Vagina (tissue), 2 donors: ENCODE measurements at places on chromosomes 16 and 17.

DNA sequence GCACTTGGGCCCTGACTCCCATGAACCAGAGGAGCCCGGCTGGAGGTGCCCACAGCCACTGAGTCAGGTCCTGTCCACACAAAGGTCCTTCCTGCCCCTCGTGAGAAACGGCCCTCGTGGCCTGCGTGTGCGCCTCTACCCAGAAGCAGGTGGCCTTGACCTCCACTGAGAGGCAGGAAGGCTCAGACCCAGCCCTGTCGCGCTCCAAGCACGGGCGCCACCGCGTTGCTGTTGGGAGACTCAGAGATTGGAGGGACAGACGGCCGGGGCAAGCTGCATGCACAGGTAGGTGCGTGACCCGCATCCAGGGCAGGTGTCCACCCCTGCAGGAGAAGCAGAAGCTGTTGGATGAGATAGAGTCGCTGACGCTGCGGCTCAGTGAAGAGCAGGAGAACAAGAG, 8.1 kb upstream of the CAPN15 start:
- DNase-seq: no peak

DNA sequence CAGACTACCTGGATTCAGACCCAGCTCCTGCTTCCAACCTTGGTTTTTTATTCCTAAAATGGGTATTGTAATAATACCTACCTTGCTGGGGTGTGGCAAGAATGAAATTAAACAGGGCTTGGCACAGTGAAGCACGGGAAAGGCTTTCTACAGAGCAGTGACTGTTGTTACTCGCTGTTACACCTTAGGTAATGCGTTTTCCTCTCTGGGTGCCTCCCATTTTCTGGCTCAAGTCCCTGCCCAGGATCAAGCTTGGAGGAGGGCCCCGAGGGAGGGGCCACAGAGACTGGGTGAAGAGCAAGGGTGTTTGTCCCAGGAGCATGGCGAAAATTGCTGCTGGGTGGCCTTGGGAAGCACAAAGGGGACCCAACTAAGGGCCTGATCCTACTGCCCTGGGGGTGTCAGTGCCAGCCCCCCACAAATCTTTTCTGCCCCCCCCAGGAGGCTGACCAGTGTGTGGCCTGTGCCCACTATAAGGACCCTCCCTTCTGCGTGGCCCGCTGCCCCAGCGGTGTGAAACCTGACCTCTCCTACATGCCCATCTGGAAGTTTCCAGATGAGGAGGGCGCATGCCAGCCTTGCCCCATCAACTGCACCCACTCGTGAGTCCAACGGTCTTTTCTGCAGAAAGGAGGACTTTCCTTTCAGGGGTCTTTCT, 13.3 kb downstream of the MIEN1 start:
- DNase-seq: no peak

DNA sequence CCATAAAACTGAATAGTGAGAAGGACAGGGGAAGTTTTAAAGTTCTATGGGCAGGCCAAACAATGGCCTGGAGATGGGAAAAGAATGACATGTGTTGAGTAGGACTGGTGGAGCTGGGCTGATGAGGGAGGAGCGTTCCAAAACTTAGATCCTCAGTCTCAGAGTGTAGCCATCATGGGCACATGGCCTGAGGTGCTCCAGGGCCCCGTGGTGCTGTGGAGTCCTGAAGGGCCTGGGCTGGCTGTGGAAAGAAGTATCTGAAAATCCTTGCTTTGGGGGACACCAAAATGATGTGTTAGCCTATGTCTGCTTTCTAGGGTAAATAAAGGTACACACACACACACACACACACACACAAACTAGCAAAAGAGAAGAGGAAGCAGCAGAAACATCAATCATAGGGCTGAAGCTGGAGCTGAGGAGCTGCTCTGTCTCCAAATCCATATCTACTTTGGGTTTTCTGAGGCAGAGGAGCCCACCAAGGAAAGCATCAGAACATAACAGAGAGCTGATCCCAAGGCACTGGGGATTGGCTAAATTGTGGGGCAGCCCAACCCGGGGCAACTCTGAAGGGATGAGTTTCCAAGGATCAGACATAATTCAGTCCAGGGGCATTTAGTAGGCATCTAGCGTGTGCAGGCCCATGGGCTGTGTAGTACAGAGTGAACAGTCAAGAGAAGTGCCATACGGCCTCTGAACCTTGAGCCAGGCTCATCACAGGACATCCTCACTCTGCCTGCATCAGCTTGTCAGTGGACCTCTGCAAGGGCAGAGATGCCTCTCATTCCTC, 85.2 kb downstream of the C16orf78 start:
- peak; percentile 58 for DNase-seq

DNA sequence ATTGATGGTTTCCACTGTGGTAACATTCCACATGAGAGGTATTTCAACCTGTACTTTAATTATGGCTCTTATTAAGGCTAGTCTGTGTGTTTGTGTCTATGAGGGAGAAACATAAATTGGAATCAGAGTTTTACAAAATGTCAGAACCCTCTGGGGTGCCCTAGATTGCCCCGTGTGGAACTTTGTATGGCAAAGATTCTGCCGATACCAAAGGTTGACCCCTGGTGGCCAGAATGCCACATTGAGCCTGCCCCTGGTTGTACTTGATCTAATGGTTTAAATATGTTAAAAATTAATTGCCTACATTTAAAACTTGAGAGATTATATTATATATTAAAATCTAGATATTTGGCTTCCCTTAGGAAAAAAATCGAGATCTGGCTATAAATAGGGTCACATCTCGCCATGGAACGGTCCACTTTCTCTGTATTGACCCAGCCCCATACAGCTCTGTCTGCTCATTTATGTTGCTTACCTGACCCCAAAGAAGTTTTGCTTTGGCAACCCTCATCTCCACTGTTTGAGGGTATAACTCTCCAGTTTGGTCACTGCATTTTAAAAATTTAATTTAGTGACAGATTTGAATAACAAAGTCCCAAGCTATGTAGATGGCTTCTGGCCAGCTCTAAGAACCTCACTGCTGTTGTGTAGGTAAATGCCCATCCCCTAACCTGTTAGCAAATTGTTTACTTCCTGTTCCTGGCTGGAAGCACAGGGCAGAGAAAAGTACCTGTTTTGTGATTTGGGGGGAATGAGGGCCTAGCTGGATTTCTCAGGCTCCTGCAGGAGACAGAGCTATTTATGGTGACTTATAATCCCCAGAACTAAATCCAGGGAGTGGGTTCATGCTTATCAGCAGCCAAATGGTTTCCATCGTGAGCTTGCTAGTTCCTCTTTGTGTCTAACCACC, 95.0 kb downstream of the PLCG2 start:
- no peak for DNase-seq

- DNase-seq: no peak
These were observed 18.8 kb downstream of the TELO2 start for GRCh38 chr16:1511662-1512569.

DNA sequence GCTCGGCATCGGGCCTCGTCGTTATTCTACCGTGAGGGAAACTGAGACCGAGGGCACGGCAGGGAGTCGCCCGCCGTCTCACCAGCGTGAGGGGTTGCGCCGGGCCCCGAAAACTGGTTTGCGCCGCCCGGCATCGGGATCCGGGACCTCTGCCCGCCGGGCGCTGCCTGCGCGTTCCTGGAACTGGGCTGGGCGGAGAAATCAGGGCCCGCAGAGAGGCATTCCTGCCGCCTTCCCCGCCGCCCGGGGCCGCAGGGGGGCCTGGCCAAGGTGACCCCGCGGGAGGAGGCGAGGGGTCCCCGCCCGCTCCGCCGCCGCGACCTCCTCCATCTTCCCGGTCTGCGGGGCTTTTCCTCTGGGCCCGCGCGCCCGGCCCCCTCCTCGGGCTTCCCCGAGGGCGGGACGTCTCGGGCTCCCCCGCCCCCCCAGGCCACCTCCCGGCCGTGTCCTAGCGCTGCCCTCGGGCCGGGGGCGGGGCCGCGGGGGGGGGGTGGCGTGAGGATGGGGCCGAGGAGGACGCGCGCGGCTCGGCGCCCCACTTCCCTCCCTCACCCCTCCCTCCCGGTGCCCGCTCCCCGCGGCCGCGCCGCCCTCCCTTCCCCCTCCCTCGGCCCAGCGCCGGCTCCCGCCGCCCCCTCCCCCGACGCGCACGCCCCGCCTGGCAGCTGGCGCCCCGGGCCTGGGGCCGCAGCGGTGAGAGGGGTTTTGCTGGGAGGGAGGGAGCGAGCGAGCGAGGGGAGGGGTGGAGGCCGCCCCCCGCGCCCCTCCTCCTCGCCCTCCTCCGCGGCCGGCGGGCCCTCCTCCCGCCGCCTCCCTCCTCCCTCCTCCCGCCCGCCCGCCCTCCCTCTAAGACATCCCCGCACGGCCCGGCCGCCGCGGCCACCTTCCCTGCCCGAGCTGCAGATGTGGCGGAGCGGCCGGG, at the start of gene GLIS2:
GLIS2 (plus strand) TSS at position 882 of the 922 bp plus-strand sequence. CDS start 16,214 bp downstream, outside the sequence.
- peak; percentile 84 for DNase-seq

- no peak for DNase-seq
These were observed 9.7 kb upstream of the NKD1 start for GRCh38 chr16:50538411-50539052.

- DNase-seq: no peak
These were observed 5.7 kb upstream of the TOX3 start for GRCh38 chr16:52552643-52553042.

- no peak for DNase-seq
These were observed 77.5 kb downstream of the CDK5R1 start for GRCh38 chr17:32564325-32564724.

DNA sequence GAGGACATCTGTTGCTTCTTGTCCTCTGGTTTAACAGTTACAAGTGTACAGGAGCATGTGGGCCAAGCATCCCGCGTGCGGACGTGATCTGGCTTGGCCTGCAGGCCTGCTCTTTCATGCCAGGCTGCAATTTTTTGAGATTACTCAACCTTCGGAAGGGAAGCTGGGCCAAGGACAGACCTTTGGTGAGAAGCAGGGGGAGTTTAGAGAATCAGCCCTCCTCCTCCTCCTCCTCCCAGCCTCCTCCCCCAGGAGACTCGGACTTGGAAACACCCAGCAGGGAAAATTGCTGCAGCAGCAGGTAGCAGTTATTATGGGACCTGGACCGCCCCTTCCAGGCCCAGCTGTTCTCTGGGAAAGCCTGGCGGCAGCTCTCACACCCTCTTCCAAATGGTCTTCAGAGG, 5.1 kb upstream of the KLHL36 start:
- DNase-seq: no peak

GRCh38 chr17:66542129-66542966, 239.9 kb downstream of the PRKCA start:
- DNase-seq: no peak

DNA sequence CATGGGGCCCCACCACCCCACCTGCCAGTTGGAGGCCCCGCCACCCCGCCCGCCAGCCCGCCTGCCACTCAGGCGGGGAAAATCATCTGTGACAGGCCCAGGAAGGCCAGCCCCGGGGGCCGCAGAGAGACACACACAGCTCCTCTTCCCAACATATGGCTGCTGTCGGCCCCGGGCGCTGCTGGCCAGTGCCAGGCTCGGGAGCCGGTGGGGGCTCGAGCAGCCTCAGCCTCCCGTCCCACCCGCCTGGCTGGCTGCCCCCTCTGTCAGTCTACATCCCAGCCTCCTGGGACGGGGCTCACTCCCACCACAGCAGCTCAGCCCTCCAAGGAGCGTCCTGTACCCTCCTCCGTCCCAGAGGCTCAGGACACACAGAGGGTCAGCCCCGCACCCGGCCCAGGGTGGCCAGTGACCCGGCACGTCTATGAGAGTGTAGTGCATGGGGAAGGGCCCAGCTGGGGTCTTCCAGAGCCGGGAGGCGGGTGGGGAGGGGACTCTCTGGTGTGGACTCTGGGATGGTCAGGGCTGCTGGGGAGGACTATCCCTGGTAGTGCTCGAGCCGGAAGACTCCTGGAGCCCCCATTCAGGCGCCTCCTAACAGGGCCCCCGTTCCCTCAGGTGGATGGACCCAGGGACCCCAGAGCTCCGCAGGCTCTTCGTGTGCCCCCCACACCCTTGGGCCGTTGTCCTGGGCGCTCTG, 3.6 kb upstream of the PRR35 start:
- no peak for DNase-seq

DNA sequence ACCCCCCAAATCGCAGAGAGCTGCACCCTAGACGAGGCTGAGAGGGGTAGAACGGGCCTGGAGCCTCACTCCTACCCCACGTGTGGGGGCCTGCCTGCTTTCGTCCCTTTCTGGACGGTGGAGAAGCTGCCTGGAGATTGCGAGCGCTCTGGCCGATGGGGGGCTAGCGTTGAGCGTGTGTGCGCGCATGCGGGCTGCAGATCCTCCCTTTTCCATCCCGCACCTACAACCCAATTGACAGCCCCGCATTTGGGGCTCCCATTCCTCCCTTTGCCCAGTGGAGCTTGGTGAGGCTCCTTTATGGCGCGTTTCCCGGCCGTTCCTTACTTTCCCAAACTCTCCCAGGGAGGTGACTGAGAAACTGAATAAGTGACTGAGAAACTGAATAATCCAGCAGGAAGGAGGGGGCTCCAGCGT, 907 bp upstream of the ESRP2 start:
- DNase-seq: no peak

GRCh38 chr17:50986989-50987660, 121.0 kb upstream of the TOB1 start:
- no peak for DNase-seq

GRCh38 chr17:3557768-3558583, at the start of gene TRPV3:
TSS of gene TRPV3 (minus strand) at chr17:3557812. CDS start at chr17:3554850, 2,962 bp downstream.
- DNase-seq: no peak
